Activated CD4-positive, CD25-positive, alpha-beta regulatory T cell treated with anti-CD3 and anti-CD28 coated beads, Interleukin-2, amount 50 U/mL, for 72 hours (primary cell): ENCODE measurements at places on chromosomes 1 and 21.

- DNase-seq = no peak
Observed at GRCh38 chr1:233244183-233244582, 51.3 kb downstream of the PCNX2 start.

DNA sequence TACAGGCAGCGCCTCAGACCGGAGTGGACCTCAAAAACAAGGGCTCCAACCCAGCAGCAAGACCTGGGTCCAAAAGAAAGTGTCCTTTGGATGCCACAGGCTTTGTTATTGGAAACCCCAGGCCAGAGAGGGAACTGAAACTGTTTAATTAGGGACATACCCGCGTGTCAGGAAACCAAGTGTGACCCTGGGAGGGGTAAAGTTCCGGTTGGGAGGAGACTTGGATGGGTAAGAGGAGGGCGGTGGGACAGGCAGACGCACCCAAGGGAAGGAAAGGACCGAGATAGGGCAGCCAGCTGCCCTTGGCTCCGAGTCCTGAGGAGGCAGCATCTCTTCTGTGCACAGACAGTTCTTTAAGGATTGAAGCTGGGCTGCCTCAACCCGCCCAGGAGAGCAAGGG is 71.4 kb downstream of the CDC7 start:
- DNase-seq = no peak

DNA sequence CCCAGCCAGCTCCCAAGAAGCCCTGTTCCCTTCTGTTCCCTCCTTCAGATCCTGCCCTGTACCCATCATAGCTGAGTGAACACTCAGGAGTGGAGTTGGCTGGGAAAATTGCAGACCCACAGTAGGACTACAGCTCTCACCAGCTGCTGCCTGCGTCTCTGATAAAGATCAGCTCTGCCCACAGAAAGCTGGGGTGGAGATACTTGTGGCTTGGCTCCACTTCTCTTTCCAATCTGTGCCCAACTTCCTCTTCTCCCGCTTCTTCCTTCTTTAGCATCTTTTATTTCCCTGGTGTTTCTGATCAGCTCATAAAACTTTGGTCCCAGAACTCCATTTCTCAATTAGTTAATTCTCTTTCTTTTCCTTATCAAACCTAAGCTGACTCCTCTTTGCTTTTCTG is 5.5 kb upstream of the CD1A start:
- DNase-seq = no peak

- DNase-seq = peak; percentile 67
Observed at GRCh38 chr21:42513985-42514882, 582 bp downstream of the SLC37A1 start.

GRCh38 chr1:198491596-198491995 is 48.9 kb downstream of the ATP6V1G3 start:
- DNase-seq = no peak

DNA sequence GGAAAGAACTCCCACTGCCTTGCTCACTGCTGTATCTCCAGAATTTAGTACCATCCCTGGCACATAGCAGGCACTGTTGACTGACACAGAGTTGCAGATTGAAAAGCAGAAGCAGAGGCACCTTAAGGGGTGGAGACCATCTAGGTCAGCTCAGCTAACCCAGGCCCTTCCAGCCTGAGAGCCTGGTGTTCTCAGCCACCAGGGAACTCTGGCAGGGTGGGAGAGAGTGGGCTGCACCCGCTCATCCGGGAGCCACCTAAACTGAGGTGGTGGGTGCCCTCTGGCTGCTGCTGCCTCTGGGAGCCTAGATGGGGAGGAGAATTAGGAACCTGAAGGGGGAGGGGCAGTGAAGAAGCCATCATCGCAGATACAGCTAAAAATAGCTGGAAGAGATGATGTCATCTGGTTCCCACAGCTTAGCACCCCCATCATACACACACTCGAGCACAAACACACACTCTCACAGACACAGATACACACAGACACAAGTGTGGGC is 1.5 kb upstream of the TSPAN1 start:
- DNase-seq = no peak

DNA sequence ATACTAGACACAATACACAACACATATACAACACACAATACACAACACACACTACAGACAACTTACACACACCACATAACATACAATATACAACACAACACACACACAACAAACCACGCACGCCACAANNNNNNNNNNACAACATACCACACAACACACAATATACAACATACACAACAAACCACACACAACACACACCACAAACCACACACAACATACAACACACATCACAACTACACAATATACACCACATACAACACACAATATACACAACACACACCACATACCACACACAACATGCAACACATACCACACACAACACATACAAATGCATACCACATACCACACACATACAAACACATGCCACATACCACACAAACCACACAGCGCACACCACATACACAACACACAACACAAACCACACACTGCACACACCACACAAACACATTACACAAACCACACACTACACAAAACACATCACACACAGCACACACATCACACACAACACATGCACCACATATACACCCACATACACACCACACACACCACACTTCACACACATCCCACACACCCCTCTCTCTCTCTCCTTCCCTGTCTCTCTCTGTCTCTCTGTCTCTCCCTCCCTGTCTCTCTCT is 108.3 kb downstream of the ETS2 start:
- no peak for DNase-seq

GRCh38 chr1:58968360-58968952 is 184.6 kb upstream of the JUN start:
- no peak for DNase-seq

- DNase-seq = no peak
Observed at GRCh38 chr1:171344473-171344820, 30.5 kb downstream of the FMO4 start.

GRCh38 chr1:111417755-111418154 is 9.8 kb downstream of the OVGP1 start:
- DNase-seq = no peak

- DNase-seq = no peak
Observed at GRCh38 chr21:46157396-46157986, 2.1 kb upstream of the FTCD start.

GRCh38 chr1:55286856-55287602 is 71.9 kb upstream of the USP24 start:
- DNase-seq = no peak

DNA sequence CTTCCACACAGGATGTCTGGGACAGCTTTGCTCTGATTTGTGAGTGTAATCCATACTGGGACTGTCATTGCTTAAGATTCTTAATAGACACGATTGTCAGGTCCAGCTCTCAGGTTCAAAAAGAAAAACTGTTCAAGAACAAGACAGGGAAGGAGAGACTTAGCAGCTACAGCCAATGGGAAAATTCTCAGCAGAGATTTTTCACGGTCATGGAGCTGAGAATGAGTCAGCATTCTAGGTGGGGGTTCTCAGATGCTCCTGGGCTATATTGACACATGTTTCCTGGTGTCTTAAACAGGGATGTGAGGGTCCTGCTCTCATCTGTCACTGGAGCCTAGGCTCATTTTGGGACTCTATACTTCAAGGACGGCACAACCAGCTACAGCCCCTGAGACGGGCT is 318.3 kb downstream of the RRAGC start:
- DNase-seq = no peak

GRCh38 chr1:203858055-203858454 is 3.3 kb upstream of the SNRPE start:
- DNase-seq = no peak

DNA sequence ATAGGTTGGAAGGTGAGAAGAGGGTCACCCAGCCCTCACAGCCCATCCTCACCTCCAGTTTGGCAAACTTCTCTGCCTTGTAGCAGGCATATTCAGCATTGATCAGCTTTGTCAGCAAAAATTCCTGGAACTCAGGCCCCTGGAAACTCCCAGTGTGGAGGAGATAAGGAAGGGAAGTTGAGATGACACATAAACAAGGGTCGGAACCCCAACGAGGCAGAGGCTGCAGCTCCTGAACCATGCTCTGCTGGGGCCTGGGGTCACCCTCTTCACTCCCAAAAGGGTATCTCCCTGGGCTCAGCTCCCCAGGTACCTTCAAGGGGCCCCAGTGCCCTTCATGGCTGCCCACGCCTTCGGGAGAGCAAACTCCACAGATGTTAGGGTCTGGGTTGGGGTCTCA is 60.4 kb downstream of the RAP1GAP start:
- DNase-seq = no peak

GRCh38 chr1:15045123-15045522 is 108.4 kb upstream of the TMEM51 start:
- DNase-seq = no peak

- DNase-seq = no peak
Observed at GRCh38 chr1:119600561-119600960, 47.5 kb downstream of the ZNF697 start.

GRCh38 chr1:240046000-240046399 is 45.7 kb upstream of the FMN2 start:
- no peak for DNase-seq

- no peak for DNase-seq
Observed at GRCh38 chr1:151277249-151277648, 4.8 kb upstream of the ZNF687 start.

GRCh38 chr1:163202833-163203451 is at the start of gene RGS5:
RGS5 (minus strand) TSS chr1:163202916; CDS start chr1:163202835, 81 bp downstream.
- no peak for DNase-seq

GRCh38 chr21:29072873-29073221 is 601 bp downstream of the CCT8 start:
- DNase-seq = no peak

- DNase-seq = no peak
Observed at GRCh38 chr1:79386730-79387129, 380.2 kb upstream of the ADGRL4 start.

DNA sequence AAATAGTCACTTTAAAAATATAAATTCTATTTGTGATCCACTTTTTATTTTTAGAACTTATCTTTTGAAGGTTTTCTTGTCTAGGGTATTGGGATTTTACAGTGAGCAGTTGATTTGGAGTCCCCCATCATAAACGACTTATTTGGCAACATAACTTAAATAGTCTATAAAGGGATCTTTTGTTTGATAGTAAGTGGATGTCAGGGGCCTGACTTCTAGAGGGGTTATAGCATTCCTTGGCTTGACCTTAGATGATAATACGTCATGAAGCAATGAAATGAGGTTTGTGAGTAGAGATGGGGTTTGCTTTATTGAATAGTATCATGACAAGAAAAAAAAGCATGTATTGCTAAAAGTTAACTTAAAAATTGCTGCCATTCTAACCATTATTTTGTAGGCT is 17.8 kb downstream of the VPS45 start:
- DNase-seq = no peak

- DNase-seq = no peak
Observed at GRCh38 chr1:44554706-44555105, 119.6 kb downstream of the TMEM53 start.

- no peak for DNase-seq
Observed at GRCh38 chr1:220979371-220979770, 100.1 kb downstream of the HLX start.

- no peak for DNase-seq
Observed at GRCh38 chr1:207001492-207002245, 30.9 kb downstream of the C1orf116 start.

- no peak for DNase-seq
Observed at GRCh38 chr1:14553711-14554110, 44.8 kb upstream of the KAZN start.

GRCh38 chr21:16535102-16535422 is 805.3 kb downstream of the USP25 start:
- DNase-seq = no peak

- DNase-seq = no peak
Observed at GRCh38 chr21:15870819-15871218, 141.0 kb downstream of the USP25 start.

GRCh38 chr1:2315674-2316450 is 75.5 kb downstream of the MORN1 start:
- DNase-seq = no peak

GRCh38 chr21:26883768-26884167 is 38.6 kb upstream of the ADAMTS1 start:
- DNase-seq = no peak

- no peak for DNase-seq
Observed at GRCh38 chr1:175145899-175146528, 46.6 kb downstream of the KIAA0040 start.

DNA sequence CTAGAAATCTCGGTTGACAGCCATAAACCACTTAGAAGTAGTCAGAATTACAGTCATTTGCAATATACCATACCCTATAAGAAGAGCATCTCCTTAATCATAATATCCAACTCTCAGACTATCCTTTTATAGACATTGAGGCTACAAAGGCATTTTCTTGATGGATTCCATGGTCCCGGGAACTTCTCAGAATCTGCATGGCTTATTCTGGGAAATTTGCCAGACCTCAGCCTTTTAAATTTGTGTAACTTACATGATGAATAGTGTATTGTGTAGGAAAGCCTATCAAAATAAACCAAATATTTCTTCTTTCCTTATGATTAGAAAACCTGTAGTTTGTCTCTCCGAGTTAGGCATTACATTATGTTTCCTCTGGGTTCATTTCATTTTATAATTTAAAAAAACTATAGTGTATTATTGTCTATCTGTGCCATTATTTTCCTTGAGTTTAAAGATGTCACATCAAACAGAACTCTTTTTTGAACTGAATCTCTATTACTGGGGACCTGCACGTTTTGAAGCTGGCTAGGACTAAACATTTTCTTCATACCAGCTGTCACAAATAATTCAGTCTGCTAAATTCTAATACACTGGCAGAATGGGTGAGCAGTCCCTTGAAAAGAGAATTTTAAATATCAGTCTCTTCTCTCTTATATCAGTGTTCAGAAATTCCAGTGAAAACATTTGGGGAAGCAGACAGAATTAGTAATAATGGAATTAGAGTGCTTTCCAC is 102.9 kb downstream of the GABPA start:
- DNase-seq = no peak

GRCh38 chr1:98058676-98059075 is 137.8 kb upstream of the DPYD start:
- DNase-seq = no peak

- DNase-seq = no peak
Observed at GRCh38 chr21:28604946-28605537, 387.6 kb downstream of the LTN1 start.

- no peak for DNase-seq
Observed at GRCh38 chr21:45889961-45890360, 91.6 kb upstream of the COL6A1 start.

DNA sequence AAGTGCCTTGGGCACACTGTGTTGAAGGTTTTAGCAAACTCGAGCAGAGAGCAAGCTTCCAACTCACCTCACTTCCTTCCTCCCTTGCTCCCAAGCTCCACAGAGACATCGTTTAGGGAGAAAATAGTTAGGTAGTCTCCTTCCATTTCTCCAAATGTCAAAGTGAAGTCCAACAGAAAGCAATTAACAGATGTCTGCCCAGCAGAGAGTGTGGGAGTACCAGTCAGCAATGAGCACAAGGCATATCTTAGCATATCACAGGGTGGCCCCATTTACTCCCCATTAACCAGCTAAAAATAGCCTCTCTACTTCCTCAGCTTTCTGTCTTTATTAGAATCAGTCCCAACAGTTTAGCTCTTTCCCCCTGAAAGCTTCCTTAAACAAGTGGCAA is 334.2 kb upstream of the CAMK1G start:
- DNase-seq = no peak

DNA sequence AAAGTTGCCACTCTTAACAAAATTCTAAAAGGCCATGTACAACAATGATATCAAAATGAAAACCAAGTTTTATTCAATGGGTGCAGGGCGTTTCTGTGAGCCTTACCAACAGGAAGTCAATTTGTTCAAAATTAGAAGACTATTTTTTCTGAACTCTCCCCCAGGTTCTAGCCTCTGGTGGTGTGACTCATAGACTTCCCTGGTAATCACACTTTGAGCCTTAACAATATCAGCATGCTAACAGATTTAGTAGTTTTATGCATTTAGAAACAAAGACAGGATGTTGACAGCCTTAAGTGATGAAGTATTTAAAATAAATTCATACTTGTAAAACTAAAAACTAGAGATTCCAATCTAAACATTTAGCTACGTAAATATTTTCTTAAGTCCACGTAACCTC is 88.4 kb downstream of the LRRC8C start:
- DNase-seq = no peak
